D721Med (cell line): ENCODE measurements at places on chromosomes 2 and 18.

DNA sequence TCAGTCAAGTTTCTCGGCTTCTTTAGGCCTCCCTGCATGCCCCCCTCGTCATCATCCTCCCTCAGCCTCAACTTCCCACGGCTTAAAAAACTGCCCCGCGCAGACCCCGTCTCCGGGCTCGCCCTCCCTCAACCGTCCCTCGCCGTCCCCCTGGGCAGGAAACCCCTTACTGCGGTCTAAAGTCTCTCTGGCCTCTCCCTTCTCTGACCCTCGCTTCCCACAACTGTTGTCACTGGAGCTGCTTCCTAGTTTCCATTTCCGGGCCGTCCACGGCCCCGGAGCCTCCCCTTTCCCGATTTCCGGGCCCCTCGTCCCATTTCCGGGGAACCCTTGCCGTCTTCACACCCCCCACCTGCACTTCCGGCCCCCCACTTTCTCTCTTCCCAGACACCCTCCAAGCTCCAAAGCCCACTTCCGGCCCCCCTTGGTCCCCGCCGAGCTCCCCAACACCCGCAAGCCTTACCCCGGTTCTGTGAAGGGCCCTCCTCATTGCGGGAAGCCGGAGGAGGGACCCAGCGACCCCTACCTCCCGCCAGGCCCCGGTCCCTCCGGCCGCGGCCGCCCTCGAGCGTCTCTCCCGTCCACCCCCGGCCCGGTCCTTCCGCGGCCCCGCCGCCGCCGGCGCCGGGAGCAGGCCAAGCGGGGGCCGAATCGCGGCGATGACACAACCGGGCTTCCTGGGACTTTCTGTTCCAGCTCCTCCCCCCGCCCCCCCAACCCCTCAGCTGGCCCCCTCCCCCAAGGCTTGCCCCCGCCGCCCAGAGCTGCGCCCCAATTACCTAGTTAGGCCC, 513 bp downstream of the TRIP12 start:
- DNase-seq = no peak

DNA sequence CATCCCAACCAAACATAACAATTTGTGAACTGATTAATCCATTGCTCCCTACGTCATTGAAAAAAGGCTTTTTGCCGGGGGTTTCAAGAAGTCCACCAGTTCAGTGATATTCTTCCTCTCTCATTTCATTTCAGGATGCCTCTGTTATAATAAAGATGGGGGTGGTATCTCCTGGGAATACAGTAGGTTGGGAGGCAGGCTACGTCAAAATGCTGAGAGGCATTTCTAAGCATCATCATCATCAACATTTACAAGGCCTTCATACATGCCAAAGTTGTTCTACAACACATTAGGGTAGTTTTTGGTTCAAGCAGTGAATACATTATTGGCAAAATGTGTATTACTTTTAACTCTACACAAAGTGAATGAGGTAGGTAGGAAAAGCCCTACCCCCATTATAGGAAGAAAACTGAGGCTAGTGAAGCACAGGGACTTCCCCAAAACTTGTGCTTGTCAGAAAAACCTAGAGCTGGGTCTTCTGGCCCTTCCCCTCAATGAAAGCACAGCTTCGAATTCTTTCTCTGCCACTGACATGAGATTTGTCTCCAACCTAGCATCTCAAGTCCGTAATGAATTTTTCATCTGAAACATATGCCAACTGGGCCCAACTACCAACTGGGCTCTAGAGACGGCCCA, 11.3 kb downstream of the OSR1 start:
- DNase-seq = no peak

DNA sequence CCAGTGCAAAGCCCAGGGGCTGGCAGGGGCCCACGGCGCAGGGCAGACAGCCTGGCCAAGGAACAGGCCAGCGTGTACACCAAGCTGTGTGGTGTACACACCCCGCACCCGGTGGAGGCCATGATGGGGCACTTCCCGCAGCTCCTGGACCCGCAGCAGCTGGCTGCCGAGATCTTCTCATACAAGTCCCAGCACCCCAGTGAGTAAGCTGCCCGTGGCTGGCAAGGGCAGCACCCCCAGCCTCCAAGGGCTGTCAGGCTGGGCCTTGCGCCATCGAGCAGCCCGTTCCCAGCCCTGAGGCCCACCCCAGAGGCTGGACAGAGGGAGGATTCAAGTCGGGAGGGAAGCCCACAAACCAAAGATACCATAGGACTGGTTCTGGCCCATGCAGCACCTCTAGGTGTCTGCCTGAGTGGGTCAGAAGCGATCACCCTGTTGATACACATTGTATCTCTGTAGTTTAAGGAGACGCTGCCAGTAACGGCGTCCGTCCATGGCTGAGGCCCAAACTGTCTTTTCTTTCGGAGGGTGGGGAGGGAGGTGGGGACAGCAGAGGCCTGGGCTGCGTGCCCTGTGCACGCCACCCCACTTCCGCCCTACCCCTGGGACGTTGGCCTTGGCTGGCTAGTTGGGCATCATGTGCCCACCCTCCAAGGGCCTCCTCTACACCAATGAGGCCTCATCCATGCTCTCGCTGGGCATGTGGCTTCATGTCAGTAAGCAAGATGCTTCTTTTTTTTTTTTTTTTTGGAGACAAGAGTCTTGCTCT, 16.8 kb upstream of the MTERF4 start:
- DNase-seq = no peak

DNA sequence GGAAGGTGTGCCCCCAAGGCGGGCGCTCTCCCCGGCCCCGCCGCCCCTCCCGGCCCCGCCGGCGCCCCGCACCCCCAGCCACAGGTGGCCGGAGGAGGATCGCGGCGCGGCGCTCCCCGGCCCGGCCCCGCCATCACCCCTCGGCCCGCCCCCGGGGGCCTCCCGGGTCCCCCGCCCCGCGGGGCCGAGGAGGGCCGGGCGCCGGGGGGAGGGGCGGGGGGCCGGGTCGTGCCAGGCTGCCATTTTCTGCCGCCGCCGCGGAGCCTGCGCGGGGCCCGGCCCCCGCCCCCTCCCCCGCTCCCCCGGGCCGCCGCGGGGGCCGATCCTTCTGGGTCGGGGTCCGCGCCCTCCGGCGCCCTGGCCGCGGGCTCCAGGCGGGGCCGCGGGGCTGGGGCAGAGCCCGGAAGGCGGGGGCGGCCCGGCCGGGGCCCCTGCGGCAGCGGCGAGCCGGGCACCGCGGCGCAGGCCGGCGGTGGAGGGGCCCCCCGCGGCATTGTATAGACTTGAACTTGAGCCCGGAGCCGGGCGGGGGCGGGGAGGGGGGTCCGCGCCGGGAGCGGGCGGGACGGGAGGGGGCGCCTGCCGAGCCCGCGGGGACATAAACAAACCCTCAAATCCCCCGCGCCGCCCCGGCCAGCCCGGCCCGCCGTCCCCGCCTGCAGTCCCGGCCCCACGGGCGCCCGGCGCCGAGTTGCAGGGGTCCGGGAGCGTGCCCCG, 556 bp downstream of the DNMT3A start:
- DNase-seq = no peak

GRCh38 chr2:68280796-68281195, 28.5 kb upstream of the PPP3R1 start:
- no peak for DNase-seq

GRCh38 chr2:143875295-143876233, 644.4 kb downstream of the ZEB2 start:
- DNase-seq = no peak
